ENCODE measurements at places on chromosomes 6 and 20.

DNA sequence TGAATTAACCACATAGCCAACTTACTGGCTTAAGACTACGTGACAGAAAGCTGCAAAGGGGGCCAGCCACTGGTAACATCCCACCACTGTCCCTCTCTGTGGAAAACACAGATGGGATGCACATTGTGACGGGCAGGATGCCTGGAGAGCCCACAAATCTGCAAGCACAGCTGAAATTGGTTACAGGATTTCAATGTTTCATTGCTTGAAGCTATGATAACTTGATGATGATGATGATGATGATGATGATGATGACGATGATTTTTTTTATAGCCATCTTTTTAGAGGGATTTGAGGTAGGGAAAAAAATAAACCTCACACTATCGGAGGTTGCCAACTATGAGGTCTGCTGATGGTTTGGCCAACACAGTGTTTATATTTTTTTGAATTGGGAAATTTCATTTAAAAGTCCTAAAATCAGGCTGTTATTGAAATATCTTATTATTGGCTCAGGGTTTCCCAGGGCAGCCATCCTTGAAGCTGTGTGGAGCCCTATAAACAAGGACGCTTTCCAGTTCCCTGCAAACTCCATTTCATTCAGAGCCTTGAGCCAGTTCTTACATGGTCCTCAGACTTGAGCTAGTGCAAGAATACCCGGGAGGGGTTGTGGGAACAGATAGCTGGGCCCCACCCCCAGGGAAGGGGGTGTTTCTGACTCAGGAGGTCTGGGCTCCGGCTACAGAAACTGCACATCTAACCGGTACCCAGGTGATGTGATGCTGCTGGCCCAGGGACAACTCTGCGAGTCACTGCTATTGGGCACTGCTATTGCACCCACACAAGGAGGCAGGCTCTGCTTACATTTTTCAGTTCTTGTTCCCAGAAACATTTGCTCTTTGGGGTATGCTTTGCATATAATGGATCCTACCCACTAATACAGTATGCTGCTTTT, 27.1 kb downstream of the BCAS1 start:
- no peak for DNase-seq

- no peak for DNase-seq
Observed at GRCh38 chr6:22145823-22146677, 150.8 kb downstream of the PRL start.

DNA sequence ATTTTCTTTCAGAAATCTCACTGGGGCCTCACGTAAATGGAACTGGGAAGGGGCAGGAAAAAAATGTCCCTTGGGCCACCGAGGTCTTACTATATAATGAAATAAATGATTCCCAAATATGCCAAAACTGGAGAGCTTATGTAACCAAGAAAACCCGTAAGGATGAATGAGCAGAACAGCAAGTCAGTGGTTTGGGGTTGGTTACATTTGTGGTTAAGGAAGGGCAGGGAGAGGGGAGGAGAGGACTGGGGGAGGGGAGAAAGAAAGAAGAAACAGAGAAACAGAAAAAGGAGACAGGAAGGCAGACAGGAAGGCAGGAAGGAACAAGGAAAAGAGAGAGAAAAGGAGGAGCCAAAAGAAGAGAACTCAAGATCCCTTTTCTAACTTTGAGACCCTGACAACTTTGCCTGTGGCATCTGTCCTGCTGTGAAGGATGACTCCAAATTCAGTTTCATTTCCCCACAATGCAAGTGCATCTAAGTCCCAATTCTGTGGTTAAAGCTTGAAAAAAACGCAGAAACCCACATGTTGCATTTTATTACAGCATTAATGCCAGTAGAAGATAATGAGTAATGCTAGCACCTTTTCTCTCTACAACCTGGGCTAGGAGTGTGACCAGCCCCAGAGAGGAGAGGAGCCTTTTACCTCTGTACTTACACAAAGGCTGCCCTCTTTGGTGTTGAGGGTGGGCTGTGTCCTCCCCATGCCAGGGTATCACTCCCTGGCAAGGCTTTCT, 10.8 kb upstream of the ARMC2 start:
- DNase-seq, result no peak

DNA sequence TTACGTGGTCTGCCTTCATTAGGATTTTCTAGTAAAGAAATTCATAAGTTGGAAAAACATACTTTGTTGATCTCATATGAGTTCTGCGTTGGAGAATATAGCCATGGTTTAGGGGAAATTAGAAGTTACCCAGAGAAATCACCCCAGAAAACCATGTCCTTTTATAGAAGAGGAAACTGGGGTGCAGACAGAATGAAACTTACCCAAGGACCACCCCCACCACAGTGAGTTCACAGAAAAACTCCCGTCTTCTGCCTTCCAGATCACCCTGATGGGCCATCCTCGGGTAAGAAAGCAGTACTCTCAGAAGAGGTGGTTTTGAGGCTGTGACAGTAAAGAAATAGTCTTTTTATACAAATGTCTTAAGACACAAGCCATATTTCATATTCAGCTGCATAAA, 25.1 kb upstream of the MAFB start:
- DNase-seq, result no peak

- no peak for DNase-seq
Observed at GRCh38 chr20:57319584-57319983, 10.0 kb upstream of the SPO11 start.

DNA sequence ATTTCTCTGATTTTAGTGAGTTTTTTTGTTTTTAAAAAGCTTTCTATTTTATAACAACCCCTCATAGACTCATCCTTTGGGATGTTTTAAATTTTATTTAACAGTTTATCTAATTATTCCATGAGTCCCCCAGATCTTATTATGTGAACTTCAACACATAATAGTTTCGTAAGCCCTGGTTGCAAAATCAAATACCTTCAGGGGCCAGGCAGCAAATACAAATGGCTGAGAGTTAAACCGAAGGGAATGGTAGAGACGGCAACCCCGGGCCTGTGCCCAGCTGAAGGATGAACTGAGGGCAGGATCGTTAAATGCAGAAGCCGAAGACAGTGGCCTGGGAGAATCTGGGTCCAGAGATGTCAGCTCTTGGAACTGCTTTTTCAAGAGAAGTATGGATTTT, 88.4 kb downstream of the RTN4IP1 start:
- DNase-seq, result no peak

- DNase-seq, result no peak
Observed at GRCh38 chr6:34059136-34059731, 86.7 kb downstream of the GRM4 start.
